ENCODE measurements at places on chromosomes 16 and 17.

DNA sequence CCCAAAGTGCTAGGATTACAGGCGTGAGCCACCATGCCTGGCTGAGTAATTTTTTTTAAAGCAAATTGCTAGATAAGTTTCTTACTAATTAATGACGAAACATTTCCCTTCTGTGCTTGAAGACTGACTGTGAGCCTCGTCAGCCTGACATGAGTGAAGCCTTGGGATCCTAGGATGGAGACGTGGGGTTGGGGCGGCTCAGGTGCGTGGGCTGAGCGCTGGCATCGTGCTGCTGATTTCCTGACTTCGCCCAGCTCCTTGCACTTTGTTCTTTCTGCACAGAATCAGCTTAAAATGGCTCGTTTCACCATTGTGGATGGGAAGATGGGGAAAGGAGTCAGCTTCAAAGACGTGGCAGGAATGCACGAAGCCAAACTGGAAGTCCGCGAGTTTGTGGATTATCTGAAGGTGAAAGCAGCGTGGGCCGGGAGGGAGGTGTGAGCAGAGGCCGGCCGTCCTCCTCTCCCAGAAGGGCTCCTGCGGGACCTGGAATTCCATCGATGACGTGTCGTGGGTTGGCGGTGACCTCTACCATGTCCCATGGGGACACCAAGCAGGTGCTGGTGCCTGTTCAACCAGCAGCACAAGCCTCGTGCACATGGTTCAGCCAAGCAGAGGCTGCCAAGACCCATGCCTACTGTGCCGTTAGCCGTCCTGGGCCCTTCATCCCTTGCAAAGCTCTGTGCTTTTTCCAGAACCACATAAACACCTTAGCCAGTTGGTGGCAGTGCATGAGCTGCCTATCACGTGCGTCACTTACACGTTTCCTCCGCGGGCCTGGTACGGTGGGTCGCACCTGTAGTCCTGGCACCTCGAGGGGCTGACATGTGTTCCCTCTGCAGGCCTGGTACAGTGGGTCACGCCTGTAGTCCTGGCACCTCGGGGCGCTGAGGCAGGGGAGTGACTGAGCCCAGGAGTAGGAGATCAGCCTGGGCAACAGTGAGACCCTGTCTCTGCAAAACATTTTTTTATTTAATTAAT is 22.5 kb downstream of the SPG7 start:
- DNase-seq, result no peak

DNA sequence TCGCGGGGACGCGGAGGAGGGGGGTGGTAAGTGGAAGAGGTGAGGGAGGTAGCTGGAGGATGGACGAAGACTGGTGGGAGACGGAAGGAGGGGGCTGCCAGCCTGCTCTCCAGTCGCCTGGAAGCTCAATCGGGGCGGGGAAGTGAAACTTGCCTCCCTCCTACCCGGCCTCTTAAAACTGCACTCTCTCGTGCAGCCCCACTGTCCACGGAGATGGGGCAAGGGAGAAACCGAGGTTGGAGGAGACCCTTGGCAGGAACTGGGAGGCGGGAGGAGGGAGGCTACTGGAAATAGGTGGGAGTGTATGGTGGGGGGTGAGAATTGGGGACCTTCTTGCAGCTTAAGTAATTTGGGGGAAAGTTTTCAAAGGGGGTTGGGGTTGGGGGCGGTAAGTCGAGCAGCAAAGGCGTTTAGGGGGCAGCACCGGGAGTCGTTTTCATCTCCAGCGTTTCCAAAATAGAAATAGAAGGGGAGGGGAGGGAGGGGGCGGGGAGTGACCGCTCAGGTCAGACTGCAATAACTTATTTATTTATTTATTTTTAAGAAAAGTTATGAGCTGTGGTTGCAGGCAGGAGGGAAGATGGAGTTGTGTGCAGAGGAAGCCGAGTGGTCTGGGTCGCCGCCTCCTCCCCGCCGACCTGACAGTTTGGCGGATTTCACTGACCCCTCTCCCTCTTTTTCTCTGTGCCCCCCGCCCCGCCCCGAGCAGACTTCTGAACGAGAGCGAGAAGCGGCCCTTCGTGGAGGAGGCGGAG is 1.4 kb downstream of the SOX9 start:
- no peak for DNase-seq

DNA sequence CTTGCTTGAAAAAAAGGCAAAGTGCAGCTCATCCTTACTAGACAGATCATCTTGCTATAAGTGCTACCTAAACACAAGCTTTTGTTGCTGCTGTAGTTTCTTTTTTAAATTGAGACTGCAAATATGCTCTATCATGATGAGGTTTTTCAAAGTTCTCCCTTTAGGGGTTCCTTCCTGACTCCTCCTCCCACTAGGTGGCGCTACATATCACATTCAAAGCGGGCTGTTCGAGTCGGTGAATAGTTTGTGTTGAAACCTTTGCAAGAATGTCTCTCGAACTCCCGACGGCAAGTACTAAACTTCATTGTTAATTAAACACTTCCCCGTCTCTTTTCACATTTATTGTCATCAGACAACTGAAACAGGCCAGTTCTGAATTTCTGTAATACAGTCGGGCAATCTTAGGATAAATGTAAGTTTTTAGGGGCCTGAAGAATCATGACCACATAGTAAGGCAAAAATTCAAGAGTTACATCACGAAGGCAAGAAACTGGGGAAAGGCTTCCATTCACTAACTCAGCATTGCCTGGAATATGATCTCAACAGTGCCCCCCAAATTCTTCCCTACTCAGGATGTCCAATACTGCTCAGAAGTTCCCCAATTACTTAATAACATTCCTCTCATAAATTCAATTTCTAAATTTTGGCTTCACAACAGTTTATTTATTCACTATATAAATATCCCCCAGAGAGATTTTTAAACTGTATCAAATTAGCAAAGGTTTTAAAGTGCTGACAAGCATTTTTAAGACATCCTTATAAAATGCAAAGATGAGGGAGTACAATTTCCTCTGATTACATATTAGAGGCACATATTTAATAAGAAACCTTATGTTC is 6.7 kb downstream of the HS3ST3A1 start:
- DNase-seq, result peak; percentile 86

DNA sequence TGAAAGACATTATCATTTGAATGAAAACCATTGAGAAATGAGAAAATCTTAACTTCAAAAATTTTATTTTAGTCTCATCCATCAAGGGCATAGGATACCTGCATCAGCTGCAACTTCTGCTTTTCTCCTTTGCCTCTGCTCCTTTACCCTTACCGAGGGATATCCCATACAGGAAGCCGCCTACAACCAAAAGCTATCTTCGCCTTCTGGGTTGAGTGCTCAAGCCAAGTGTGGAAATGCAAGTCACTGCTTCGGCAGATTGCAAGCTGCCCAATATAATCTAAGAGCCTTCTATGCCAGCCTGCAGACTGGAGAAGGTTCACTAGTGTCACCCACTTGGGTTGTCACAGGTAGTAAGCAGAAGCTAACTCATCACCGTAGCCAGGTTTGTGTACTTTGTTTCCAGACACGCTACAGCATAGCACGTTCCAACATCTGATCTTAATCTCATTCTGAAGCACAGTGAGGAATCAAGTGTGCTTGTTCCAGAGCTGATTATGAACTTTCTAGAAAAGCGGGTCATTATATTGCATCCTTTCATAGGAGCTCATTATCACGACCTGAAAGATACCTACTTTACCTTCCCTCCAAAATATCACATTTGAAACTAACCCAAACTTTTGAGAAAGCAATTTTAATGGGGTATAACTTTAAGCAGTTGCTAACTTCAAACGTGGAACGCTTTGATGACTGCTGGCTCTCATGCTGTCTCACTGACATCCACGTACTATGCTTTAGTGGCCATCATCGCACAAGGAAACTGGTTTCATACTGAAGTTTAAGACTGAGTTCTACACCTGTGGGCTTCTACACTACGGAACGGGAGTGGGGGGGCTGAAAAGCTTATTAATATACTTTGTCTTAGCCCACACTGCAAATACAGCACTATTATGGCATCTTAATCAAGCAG is 8.0 kb upstream of the UNK start:
- no peak for DNase-seq

DNA sequence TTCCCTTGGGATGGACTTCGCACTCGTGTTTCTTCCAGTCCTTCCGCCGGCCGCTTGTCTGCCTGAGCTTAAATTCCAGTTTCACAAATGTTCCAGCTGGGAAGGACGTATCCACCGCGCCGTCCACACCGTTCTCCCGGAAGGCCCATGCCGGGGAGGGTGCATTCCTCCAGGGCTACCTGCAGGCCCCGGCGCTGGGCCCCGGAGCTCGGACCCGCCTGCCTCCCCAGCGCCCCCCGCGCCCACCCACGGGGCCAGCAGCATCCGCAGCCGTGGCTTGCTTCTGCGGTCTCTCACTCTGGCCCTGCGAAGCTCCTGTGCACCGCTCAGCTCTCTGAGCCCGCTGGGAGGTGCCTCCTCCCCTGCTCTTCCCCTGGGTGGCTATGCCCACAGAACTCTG is 2084.1 kb downstream of the TP53TG3F start:
- no peak for DNase-seq

DNA sequence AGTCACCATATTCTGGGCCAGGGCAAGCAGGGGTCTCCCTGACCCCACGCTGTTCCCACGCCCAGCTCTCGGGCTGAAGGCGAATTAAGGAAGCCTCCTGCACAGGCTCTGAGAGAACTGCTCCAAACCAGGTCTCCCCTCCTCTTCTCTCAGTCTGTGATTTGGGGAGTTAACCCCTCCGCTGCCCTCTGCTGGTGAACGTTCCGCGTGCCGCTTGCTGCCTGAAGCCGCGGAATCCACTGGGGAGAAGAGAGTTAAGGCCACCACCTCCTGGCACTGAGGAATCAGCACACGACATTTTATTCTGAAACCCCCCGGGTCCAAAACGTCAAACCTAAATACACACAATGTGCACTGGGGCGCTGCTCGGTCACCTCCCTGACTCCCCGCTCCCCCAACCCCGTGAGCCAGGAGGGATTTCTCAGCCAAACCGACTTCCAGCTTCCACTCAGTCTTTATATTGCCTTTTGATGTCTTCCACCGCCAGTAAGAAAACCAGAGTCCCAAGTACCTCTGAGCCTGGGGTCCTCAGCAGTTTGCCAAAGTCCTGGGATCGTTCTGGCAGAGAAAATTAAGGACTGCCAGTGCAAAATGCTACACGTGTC is 54.4 kb upstream of the RCVRN start:
- peak; percentile 41 for DNase-seq

GRCh38 chr17:43356999-43357398 is 41.8 kb upstream of the ARL4D start:
- DNase-seq, result no peak

DNA sequence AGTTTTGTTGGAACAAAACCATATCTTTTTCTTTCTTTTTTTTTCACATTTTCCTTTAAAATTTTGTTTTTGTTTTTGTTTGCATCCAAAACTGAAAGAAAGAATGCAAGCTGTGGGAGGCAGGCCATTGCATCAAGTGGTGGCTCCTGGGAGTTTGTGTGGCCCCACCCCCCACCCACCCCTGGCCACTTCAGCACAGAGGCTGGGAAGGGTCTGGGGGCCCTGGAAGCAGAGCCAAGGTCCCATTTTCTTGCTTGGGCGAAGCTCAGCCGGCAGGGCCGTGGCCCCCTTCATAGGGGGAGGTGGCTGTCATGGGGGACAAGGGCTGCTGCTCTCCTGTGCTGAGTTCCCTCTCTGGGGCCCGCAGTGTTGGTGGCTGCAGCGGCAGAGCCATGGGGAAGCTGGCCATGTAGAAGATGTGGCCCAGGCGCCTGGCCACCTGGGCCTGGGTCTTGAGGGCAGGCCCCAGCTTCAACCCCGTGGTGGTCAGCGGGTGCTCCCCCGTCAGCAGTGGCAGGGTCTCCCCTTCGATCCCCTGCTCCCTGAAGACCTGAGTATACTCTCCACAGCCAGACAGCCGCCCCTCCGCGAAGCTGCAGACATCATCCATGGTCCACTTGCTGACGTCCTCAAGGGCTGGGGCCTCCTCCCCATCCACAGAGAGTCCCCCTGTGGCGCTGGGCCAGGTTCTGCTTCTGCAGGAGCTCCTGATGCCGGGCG is 19.8 kb downstream of the PAFAH1B1 start:
- DNase-seq, result no peak

DNA sequence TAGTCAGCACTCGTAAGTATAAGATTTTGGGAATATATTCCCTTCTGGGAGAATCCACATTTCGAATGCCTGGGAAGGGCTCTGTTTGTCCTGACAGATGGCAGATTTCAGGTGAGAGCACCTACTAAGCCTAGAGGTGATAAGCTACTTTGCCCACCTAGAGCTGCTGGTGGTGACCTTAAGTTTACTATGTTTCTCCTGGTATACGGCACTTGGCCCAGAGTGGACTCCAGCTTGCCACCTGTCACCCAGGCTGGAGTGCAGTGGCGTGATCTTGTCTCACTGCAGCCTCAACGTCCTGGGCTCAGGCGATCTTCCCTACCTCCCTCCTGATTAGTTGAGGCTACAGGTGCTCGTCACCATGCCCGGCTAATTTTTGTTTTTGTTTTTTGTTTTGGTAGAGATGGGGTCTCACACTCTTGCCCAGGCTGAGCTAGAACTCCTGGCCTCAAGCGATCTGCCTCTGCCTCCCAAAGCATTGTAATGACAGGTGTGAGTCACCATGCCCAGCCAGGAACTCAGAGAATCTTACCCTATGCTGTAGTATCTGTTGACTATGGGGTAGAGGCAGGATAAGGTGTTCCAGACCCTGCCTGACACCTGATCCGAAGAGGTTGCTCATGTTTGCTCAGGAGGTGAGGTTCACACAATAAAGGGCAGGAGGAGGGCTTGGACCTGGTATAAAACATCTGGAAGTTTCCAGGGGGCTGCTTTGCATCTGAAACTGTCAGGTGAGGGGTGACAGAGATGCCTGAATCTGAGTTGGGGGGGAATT is at the start of gene ZG16:
TSS of gene ZG16 (plus strand) at position 681 of the 775 bp plus-strand sequence. CDS start 1,011 bp downstream, outside the sequence.
- no peak for DNase-seq

- DNase-seq, result peak; percentile 25
Measured at GRCh38 chr16:49463529-49463928, 89.9 kb downstream of the C16orf78 start.
